ENCODE measurements at places on chromosomes 7 and 10.

- peak; percentile 49 for DNase-seq
Observed at GRCh38 chr10:29946953-29947700, 112.3 kb downstream of the JCAD start.

DNA sequence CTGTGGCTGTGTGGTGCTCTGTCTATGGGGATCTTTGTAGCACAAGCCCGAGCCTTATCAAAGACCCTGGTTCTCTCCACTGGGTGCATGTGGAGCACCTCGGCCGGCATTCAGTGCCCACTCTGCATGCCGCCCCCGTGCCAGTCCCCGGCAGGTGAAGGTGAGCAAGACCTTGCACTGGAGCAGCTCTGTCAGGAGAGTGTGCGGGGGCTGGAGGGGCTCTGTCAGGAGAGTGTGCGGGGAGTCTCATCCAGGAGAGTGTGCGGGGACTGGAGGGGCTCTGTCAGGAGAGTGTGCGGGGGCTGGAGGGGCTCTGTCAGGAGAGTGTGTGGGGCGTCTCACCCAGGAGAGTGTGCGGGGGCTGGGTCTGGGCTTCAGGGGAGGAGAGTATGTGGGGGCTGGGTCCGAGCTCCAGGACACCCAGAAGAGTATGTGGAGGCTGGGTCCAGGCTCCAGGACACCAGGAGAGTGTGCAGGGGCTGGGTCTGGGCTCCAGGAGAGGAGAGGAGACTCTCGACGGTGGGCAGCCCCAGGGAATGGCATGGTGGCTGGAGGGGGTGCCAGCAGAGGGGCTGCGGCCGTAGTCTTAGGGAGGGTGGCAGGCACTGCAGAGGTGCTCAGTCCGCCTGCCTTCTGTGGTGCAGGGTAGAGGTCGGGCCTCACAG lies 40.8 kb downstream of the INPP5A start:
- DNase-seq: no peak

GRCh38 chr7:8871716-8872115 lies 438.3 kb downstream of the NXPH1 start:
- DNase-seq: no peak

DNA sequence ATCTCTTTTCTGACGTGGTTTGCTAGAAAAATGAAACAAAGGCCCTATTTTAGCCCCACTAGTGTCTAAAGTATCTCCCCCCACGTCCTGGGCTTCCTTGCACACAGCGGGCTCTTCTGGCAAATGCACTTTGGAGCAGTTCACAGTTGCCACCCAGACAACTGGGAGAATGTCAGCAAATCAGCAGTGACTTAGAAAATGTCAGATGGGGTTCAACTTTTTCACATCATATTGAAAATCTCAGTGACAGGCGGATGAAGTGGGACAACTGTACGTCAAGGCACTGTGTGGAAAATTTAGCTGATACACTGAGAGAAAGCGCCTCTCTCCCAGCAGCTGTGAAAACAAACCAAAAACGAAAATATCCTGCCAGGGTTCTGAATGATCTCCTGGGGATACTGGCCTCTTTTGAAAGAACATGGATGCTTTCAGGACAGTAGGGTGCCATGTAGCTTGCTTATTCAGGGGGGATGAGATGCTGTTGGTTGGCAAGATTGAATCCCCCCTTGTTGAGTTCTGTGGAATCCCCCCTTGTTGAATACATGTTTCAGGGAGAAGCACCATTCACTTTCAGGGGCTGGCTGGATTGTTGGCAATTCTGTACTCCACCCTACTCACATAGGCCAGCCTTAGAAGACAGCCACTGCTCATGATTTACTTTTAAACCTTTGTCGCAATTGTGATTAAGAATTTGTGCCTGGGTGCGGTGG lies 372.8 kb upstream of the CELF2 start:
- no peak for DNase-seq

DNA sequence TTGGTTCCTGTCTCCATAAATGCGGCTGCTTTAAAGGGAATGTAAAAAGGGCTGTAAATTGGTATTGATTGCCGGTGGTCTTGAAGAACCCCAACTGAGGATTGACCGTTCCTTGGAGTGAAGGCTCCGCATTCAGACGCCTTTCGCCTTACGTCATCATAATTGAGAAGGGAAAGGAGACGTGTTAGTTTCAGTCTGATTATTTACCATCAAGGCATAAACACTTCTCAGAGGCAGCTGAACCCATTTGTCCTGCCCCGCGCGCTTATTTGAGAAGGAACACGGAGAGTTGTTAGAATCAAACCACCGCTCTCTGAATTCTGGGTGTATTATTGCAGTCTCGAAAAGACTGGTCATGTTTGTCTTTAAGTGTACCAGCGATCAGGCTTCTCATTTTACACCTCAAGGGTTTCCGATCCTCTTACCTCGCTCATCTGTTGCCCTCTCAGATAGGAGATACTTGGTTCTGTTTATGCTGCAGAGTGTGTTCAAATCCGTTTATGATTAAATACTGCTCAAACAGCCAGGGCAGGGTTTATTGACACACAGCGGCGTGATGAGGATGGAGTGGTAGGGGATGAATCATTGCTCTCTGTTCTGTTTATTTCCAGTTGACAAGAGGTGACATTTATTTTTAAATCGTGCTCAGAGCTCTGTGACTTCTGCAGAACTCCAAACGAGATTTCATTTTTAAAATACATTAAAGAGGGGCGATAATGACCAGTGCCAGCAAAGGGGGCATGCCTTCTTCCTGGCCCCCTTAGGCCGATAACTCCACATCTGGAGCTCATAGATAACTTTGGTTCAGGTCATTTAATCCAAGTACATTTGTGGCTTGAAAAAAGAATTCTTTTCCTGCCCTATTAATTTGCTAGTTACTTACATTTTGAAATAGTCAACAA lies 30.4 kb downstream of the FOXK1 start:
- no peak for DNase-seq

DNA sequence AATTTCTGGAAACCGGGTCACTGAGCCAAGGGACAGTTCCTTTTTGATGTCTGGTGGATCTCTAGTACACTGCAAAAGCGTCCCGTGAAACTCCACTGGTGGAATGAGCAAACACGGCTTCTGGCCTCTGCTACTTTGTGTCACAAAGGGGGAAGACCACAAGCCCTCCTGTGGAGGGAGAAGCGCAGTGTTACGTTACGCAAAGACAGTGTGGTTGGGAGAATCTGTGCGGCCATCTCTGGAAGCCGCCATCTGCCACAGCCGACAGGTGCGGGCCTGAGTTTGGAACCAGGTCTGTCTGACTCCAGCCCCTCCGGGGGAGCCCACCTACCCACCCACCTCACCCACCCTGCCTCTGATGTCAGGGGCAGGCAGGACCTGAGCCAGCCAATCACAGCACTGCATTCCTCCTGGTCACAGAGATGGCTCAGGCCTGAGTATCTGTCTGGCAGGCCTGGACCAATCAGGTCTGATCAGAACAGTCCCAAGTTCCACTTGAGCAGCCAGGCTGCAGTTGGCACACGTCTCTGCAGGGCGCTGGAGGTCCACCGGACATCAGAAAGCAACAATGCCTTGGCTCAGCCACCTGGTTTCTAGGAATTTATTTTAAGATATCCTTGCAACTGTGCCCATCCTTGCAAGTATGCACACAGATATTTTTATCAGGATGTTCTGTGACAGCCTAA lies 3.0 kb upstream of the CYP2W1 start:
- DNase-seq: no peak

GRCh38 chr7:80463272-80463920 lies 48.5 kb downstream of the GNAT3 start:
- DNase-seq: no peak

DNA sequence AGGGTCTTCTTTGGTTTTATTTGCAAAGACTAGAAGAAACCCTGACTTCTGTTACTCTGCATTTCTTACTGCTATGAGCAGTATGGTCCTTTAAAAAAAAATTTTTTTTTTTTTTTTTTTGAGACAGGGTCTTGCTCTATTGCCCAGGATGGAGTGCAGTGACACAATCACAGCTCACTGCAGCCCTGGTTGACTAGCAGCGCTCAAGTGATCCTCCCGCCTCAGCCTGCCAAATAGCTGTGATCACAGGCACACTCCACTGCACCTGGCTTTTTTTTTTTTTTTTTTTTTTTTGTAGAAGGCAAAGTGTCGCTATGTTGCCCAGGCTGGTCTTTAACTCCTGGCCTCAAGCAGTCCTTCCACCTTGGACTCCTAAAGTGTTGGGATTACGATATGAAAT lies 17.4 kb downstream of the CNNM2 start:
- no peak for DNase-seq

- DNase-seq: no peak
Observed at GRCh38 chr10:24448351-24448999, 239.5 kb downstream of the KIAA1217 start.

DNA sequence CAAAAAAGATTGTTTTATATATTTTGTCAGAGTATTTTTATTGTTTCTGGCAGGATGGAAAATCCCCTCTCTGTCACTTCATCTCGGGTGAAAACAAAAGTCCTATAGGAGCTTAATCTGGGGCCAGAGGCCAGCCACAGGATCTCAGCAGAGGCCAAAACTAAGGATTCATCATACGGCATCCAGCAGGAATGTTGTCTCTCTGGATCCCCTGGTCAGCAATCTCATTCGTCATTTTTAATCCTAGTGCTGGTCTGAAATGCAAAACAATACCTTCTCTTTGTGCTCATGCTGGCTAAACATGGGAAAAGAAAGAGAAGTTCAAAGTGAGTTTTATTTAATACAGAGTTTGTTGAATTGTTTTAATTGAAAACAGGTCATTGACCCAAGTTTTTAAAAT lies 482.5 kb upstream of the AUTS2 start:
- DNase-seq: no peak

DNA sequence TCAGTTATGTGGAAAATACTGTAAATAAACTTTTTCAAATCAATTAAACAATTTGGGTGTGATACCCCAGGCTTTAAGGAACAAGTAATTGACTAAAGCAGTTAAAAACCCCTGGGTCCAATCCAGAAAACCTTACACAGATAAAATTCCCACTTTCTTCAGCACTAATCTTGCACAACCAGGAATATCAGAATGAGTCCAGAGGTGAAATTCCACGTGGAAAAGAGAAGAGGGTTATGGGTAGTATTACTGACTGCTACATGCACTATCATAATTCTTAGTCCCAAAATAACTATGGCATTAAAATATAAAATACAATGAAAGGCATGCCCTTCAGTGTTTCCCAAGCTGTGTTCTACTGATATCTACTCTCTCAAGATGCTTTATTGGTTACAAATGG lies 135.7 kb upstream of the STEAP4 start:
- DNase-seq: no peak

- no peak for DNase-seq
Observed at GRCh38 chr7:105894131-105894530, 17.7 kb upstream of the ATXN7L1 start.

DNA sequence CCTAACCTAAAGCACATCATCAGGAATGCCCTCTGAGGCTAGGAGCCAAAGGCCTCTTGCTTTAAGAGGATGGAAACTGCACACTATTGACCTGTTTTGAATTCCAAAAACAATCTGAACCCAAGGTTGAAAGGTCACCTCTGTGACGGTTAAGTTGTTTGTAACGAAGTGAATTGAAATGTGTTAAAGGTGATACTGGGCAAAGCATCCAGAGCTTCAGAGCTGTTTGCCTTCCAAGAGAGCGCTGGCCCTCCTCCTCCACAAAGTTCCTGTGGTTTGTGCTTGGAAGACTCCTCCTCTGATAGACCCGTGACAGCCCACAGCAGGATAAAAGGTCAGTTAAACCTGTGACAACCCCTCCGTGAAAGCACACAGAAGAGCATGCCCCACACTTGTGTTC lies 133.7 kb upstream of the CTTNBP2 start:
- no peak for DNase-seq

DNA sequence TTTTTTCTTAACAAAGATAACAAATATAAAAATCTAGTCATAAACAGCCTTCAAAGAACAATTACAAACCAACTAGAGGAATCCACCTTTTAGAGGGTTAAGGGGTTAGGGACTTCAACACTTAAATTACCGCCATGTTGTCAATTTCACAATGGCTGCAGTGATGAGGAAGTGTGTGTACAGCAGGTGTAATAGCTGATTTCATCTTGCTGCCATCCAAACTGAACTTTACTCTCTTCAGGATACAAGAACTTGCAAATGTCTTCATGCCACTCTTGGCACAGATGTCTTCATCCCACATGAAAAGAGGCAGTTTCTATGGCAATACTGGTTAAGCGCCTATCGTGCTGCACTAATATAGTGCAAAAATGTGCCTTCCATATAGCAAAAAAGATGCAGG lies 401.0 kb downstream of the PHF14 start:
- no peak for DNase-seq

DNA sequence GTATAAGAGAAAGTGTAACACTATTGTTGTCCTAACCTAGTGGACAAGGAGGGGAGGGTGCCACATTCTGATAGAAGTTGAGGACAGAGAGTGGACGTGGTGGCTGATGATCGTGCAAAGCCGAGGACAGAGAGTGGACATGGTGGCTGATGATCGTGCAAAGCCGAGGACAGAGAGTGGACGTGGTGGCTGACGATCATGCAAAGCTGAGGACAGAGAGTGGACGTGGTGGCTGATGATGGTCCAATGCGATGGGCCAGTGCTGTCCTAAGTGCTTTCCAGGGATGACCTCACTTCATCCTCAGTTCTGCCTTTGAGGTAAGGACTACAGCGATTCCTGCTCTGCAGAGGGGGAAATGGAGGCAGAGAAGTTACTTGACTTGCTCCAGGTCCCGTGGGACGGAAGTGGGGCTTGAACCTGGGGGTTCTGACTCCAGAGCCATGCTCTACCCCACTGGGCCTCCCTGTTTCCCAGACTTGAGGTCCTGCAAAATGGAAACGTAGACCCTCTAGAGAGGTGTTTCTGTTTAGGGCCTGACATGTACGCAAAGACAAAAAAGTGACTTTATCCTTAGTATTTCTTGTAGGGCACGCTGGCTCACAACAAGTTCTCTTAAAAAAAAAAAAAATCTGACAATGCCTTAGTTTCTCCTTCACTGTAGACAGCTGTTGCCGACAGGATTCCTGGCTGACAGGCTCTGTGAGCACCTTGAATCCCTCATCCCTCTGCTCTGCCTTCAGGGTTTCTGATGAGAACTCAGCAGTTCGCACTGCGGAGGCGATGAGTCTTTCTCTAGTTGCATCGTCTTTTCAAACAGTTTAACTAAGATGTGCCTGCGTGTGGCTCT lies 20.3 kb upstream of the NCAPG2 start:
- no peak for DNase-seq

DNA sequence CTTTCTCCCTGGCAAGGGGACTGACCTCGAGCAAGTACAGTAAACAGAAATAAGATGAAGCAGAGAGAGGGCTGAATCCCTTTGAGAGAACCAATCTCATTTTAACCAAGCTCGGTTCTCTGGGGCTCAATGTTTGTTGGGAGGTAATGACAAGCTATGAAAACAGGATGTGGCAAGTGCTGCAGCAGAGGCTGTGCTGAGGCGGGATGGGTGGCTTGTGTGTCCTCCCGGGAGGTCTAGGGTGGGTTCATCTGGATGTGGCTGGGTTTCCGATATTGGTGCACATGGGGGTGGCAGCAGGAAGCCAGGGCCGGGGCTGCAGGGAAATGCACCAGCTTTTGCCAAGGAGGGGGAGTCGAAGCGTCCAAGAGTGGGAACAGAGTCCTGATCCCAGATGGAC lies 84.5 kb downstream of the AOAH start:
- no peak for DNase-seq

DNA sequence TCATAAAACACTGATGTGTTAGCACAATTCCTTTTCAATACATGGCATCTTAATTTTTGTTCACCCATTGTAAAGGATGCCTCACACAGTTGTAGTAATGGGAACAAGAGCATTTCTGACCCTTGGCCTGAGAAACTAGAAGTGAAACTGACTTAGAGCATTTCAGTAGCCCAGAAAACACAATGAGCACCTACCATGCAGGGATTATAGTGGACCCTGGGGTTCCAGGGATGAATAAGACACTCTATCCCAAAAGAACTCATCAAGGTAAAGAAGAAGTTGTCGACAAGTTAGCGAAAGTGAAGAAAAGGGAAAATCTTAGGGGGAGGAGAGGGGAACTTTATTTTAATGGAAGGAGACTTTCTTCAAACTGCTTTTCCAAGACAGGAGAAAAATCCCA lies 125.6 kb downstream of the NT5C2 start:
- no peak for DNase-seq
